ENCODE measurements at places on chromosomes 13 and 19.
A peak's percentile ranks its signal among the peaks of the same experiment; 100 is the strongest.

- DNase-seq: no peak
Observed at GRCh38 chr19:53960886-53961285, 1.9 kb upstream of the CACNG8 start.

GRCh38 chr19:1263188-1263587 is 5.9 kb upstream of the CIRBP start:
- no peak for DNase-seq

GRCh38 chr13:65911546-65912193 is 1318.5 kb downstream of the PCDH9 start:
- no peak for DNase-seq

- DNase-seq: no peak
Observed at GRCh38 chr13:75738841-75739240, 102.7 kb downstream of the LMO7 start.

GRCh38 chr19:18865973-18866799 is 29.8 kb downstream of the CERS1 start:
- peak; percentile 14 for DNase-seq

DNA sequence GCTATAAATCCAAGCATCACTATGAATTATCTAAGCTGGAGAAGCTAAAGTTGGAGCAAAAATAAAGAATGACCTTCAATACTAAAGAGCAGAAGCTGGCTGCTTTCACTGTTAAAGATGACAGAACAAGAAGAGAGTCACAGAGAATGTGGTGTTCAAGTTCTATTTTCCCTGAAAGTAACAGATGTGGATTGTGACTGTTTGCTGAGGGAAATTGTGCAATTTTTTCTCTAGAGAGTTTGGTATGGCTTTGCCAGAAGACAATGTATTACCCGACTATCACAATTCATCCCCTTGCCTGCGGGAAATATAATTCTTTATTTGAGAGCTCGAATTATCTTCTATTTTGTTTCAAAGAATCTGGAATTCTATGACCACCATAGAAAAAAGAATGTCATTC is 83.1 kb downstream of the TNFSF13B start:
- DNase-seq: no peak

GRCh38 chr19:4363571-4364304 is 20.4 kb downstream of the MPND start:
- DNase-seq: no peak

DNA sequence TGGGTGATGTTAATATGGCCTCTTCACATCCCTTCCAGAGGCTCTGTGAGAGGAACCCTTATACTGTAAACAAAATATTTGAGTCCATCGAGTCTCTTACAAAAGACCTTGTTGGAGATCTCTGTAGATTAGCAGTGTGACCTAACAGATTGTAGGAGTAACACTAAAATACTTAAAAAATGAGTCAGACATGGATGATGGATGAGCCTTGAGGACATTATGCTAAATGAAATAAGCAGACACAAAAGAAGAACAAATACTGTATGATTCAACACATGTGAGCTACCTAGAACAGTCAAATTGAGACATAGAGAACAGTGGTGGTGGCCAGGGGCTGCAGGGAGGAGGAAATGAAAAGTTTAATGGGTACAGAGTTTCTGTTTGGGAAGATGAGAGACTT is 152.2 kb upstream of the UBL3 start:
- no peak for DNase-seq

DNA sequence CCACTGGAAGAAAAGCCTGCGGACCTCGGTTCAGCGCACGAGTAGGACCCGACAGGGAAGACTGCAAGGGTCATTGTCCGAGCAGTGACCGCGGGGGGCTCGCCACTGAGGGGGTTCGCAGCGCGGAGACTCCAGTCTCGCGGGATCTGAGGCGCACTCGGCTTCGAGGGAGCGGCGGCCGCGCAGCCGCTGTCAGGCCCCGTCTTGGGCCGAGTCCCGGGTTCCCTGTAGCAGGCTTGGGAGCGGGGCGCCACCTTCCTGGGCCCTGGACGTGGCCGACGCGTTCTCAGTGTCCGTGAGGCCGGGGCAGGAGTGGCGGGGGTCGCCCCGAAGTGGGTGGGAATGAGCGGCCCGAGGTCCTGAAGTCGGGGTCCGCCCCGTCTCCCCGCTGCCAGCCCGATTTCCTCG is 474 bp upstream of the FAM174C start:
- DNase-seq: no peak

GRCh38 chr19:38182536-38183210 is 41.3 kb downstream of the DPF1 start:
- no peak for DNase-seq

GRCh38 chr13:89899302-89900103 is 1448.0 kb upstream of the MIR17HG start:
- DNase-seq: no peak

GRCh38 chr13:45875951-45876350 is 24.4 kb upstream of the SIAH3 start:
- DNase-seq: no peak

- no peak for DNase-seq
Observed at GRCh38 chr19:54606891-54607784, 13.7 kb downstream of the LILRA1 start.

- DNase-seq: peak; percentile 9
Observed at GRCh38 chr19:35828692-35829301, 16.2 kb upstream of the PRODH2 start.

DNA sequence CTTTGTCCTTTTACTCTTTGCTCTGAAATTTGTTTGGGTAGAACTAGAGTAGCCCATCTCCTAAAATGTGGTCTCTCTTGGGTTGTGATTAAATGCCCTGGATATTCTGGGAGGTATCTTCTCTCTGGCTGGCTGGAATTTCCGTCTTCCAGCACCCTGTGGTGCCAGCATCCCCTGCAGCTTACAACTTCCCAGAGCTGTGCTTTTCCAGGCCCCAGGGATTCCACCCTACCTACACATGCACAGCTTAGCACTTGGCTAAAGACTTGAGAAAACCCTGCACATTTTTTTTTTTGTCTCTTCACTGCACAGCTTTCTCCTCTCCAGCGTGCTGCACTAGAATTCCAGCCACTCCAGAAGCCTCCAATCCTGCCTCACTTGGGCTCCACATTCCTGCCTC is 334.7 kb downstream of the IRS2 start:
- no peak for DNase-seq

- no peak for DNase-seq
Observed at GRCh38 chr13:20177049-20177831, 15.5 kb downstream of the GJB2 start.

DNA sequence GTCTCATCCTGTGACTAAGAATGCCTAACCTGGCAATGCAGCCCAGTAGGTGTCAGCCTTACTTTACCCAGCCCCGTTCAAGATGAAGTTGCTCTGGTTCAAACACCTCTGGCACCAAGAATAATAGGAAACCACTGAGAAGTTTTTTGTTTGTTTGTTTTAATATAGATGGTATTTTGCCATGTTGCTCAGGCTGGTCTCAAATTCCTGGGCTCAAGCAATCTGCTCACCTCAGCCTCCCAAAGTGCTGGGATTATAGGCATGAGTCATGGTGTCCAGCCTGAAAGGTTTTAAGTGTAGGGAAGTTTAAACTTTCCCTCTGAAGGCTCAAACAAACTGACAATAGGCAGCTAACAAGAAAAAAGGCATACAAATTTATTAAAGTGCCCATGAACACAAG is 51.2 kb upstream of the ABCC4 start:
- no peak for DNase-seq

- no peak for DNase-seq
Observed at GRCh38 chr13:29568731-29569130, 26.8 kb downstream of the SLC7A1 start.

GRCh38 chr19:32824916-32825608 is 44.5 kb downstream of the SLC7A9 start:
- DNase-seq: no peak

All from stimulated activated CD8-positive, alpha-beta memory T cell treated with anti-CD3 and anti-CD28 coated beads, Interleukin-2, amount 100 ng/mL, for 1 hour (primary cell).